ENCODE measurements at places on chromosomes 11 and 22.

- no peak for DNase-seq
Measured at GRCh38 chr11:118051611-118052461, 25.0 kb upstream of the TMPRSS4 start.

DNA sequence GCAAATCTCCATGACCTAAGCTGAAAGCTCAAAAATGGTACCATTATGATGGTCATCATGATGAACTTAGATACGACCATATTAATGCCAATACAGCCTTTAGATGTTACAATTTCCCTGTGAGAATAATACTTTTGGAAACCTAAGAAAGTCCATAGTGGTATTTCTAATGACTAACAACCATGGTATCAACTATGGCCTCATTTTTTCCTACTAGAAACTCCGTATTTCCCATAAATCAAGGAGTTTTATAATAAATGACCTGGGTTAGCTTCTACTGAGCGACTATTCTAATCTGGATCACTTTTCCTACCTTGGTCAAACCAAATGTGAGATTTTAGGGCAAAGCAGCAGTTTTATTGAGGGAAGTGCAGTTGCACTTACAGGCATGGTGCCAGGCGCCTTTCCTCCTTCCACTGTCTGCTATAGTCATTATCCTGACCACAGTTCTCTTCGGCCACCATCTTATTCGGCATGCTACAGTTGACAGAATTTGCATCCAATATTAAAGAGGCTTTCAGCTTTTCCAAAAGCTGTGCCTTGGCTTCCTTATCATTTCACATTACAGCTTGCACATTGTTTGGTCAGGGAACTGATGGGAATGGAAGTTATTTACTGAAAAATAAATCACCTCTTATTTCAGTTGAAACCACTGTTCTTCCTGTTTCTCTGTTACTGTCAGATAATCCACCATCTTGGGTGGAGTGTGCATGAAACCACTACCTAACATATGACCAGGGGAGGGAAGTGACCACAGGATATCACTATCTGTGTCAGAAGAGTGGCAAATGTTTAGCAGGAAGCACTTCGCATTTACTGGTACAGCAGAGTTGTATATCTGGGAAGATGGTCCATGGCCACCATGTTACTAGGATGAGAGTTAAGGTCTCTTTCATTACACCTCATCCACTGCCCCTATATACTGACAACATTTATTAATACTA is 74.5 kb upstream of the PICALM start:
- DNase-seq: no peak

GRCh38 chr11:131867457-131868257 is 497.2 kb downstream of the NTM start:
- no peak for DNase-seq

GRCh38 chr11:64788321-64789215 is 10.2 kb upstream of the SF1 start:
- DNase-seq: no peak

GRCh38 chr22:48106715-48107259 is 1344.3 kb downstream of the TBC1D22A start:
- DNase-seq: no peak

DNA sequence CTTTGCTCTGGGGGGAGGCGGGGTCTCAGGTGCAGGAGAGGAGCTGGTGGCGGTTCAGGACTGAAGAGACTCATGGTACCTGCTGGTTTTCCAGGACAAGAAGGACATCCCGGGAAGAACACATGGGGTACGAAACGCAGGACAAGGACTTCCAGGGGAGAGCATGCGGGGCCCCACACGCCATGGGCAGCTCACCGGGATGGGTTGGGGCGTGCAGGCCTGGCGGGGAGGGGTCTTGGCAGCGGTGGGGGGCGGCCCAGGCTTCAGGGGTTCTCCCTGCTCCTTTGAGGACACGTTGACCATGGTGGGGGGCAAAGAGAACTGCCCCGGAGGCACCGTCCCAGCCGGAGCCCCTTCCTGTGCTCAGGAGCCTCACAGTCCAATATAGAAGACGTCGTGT is 673.2 kb downstream of the BRD1 start:
- DNase-seq: no peak

DNA sequence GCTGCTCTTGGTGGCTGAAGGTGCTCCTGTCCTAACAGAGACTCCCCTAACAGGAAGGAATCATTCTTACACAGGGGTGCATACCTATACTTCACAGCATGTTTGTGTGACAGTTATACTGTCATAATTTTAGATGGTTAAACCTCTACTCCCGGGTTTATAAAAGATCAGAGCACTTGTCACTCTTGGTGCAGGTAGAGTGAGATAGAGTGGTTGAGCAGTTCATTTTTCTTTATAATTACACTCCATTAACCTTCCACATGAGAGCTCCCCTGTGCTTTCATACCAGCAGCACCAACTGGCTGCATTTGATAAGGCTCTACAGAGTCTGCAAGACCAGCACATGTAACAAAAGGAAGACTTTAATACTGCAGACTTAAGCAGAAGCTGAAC is 72.9 kb downstream of the LARGE2 start:
- no peak for DNase-seq
